ENCODE measurements at places on chromosomes 2 and 18.

GRCh38 chr2:66576311-66576560 is 141.3 kb downstream of the MEIS1 start:
- DNase-seq = no peak
- no peak overlapping the region for H3K4me3 ChIP-seq
- peaks cover 3% of the 10 kb centered on the region for H3K36me3 ChIP-seq
- H3K27me3 ChIP-seq = peaks cover 59% of the 10 kb centered on the region
- peaks cover 16% of the 10 kb centered on the region for H3K4me1 ChIP-seq
- no peak overlapping the region for H3K27ac ChIP-seq

DNA sequence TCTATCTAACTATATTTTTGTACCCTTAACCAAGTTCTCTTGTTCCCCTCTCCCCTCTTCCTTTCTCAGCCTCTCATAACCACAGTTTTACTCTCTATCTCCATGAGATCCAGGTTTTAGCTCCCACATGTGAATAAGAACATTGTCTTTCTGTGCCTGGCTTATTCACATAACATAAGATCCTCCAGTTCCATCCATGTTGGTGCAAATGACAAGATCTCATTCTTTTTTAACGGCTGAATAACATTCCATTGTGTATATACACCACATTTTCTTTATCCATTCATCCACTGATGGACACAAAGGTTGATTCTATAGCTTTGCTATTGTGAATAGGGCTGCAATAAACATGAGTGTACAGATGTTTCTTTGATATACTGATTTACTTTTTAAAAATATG is 83.9 kb upstream of the TMEM178A start:
- H3K36me3 ChIP-seq = no peaks in the 10 kb centered on the region
- H3K4me3 ChIP-seq = no peak overlapping the region
- no peaks in the 10 kb centered on the region for H3K4me1 ChIP-seq
- H3K27ac ChIP-seq = no peak overlapping the region

DNA sequence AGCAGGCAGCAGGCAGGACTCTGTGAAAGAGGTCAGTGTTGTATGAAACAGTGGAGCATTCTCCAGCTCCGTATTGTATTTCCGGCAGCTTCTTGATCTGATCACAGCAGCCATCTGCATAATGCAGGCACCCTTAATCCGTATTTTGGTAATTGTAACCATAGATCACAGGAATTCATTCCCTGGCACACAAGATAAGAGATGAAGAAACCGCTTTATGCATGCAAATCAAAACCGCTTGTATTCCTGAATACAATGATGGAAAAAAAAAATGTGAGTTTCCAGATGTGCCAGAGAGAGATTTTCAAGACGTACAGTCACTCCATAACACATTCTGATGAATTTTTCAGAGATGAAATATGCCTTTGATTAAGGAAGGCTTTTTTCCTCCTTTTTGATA is 221.3 kb downstream of the ACKR3 start:
- H3K36me3 ChIP-seq = no peaks in the 10 kb centered on the region
- H3K27ac ChIP-seq = no peak overlapping the region
- peaks cover 2% of the 10 kb centered on the region for H3K27me3 ChIP-seq
- no peak for DNase-seq

- no peak overlapping the region for H3K27ac ChIP-seq
- peaks cover 88% of the 10 kb centered on the region for H3K27me3 ChIP-seq
- H3K4me3 ChIP-seq = no peak overlapping the region
- H3K4me1 ChIP-seq = peaks cover 7% of the 10 kb centered on the region
These were observed 13.2 kb downstream of the POU3F3 start for GRCh38 chr2:104866883-104867812.

DNA sequence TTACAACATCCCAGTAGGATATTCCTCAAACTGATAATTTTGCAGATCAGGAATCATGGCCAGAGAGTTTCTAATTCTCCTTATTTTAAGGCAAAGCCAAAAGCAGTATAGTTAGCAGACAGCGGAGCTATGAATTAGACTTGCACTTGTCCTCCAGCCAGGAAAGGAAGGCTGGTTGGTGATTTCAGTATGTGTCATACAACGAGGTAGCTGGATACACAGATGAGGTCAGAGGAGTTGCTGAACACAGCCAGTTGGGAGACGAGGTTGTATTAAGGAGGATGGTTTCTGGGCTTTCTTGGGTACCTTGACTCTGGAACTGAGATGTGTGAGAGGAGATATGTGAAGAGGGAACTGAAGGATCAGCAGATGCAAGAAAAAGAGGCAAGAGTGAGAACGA is 185.2 kb downstream of the SOX11 start:
- no peaks in the 10 kb centered on the region for H3K27me3 ChIP-seq
- no peak for DNase-seq
- H3K4me1 ChIP-seq = no peaks in the 10 kb centered on the region
- H3K36me3 ChIP-seq = no peaks in the 10 kb centered on the region
- no peak overlapping the region for H3K27ac ChIP-seq

DNA sequence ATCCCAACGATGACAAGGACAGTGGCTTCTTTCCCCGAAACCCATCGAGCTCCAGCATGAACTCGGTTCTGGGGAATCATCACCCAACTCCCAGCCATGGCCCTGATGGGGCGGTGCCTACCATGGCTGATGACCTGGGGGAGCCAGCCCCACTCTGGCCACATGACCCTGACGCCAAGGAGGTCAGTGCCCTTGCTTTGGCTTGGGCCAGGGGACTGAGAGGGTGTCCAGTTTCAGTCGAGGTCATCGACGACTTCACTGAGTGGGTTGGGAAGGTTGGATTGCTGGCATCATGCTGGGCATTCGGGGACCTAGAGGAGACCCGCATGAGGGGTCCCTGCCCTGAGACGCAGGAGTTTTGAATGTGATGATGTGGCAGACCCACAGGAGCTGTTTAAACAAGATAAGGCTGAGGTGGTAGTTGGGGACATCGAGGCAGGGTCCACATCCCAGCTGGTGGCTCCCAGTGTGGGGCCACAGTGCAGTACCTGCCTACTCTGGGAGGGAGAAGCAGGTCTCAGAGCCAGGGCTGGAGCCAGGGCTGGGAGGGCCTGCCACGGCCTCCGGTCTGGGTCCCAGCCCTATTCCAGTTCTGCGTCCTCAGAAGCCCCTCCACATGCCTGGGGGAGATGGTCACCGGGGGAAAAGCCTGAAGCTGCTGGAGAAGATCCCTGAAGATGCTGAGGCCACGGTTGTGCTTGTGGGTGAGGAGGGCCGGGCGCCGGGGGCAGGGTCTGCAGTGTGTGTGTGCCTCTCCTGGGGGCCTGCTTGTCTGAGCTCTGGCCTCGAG is 6.0 kb downstream of the SLC4A3 start:
- no peak overlapping the region for H3K4me3 ChIP-seq
- H3K27me3 ChIP-seq = peaks cover 11% of the 10 kb centered on the region
- H3K27ac ChIP-seq = no peak overlapping the region

GRCh38 chr2:104897515-104898184 is 43.7 kb downstream of the POU3F3 start:
- H3K27ac ChIP-seq = no peak overlapping the region
- no peak overlapping the region for H3K4me3 ChIP-seq
- DNase-seq = no peak
- H3K4me1 ChIP-seq = no peaks in the 10 kb centered on the region

DNA sequence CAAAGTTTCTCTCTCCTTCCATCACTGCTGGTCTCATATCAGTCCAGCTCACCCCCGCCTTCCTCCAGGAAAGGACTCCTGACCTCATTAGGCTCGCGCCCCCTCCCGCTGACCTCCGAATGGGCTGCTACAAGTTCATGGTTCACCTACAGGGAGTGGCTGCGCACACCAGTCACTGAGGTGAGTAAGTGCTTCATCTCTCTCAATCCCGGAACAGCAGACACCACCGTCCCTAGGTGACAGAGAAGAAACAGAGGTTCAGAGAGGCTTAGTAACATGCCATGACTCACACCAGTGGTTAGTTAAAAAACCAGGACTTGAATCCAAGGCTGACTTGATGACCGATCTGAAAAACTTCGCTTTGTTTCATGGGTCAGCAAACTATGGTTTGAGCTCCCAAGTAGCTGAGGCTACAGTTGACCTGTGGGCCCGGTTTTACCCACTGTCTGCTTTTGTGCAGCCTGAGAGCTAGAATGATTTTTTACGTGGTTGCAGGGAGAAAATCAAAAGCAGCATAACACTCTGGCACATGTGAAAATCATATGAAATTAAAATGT is 42.0 kb downstream of the ZFP36L2 start:
- peaks cover 51% of the 10 kb centered on the region for H3K4me1 ChIP-seq
- peak; percentile 58 for DNase-seq
- H3K4me3 ChIP-seq = peak overlapping the region; percentile 6
- no peaks in the 10 kb centered on the region for H3K36me3 ChIP-seq
- no peaks in the 10 kb centered on the region for H3K27me3 ChIP-seq

DNA sequence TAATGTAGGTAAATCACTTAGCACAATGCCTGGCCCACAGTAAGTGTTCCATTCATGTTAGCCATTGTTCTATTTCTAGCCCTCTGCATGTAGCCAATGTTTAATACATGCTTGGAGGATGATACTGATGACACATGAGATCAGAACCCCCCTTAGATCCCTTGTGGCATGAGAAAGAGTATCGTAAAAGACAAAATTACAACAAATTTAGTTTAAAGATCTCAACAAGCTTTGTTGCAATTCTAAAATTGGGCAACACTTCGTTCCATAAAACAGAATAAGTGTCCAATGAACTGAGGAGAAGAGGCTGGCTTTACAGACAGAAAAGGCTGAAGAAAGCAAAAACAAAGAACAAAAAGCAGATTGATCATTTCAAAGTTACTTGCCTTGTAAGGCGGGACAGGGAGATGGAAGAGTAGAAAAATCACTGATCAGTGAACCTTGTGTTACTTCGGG is 148.7 kb upstream of the SLC1A4 start:
- no peak overlapping the region for H3K27ac ChIP-seq
- no peak overlapping the region for H3K4me3 ChIP-seq
- H3K36me3 ChIP-seq = no peaks in the 10 kb centered on the region

Data from activated naive CD8-positive, alpha-beta T cell treated with anti-CD3 and anti-CD28 coated beads, Interleukin-2, amount 50 U/mL, for 24 hours (primary cell).